ENCODE measurements at places on chromosomes 2 and 18. TPM values are rescaled to one million over a fixed set of nuclear protein-coding genes. Genes with fewer than 3 reads are reported as not detected.

The NEU2 gene
- not detected for total RNA-seq

- peaks cover 58% of the 10 kb centered on the region for H3K4me1 ChIP-seq
- no peak overlapping the region for H3K27ac ChIP-seq
- no peak overlapping the region for H3K4me3 ChIP-seq
- H3K36me3 ChIP-seq = peaks cover 12% of the 10 kb centered on the region
- peaks cover 3% of the 10 kb centered on the region for H3K27me3 ChIP-seq
- no peak for DNase-seq
These were observed 156.1 kb upstream of the ID2 start for GRCh38 chr2:8525582-8526402.

GRCh38 chr2:233089851-233090250 lies 29.7 kb downstream of the INPP5D start:
- H3K4me3 ChIP-seq = no peak overlapping the region
- H3K36me3 ChIP-seq = peaks cover 87% of the 10 kb centered on the region
- H3K27me3 ChIP-seq = no peaks in the 10 kb centered on the region
- no peak for DNase-seq

- H3K27ac ChIP-seq = no peak overlapping the region
- DNase-seq = no peak
These were observed 44.6 kb upstream of the LRP2 start for GRCh38 chr2:169406891-169407290.

DNA sequence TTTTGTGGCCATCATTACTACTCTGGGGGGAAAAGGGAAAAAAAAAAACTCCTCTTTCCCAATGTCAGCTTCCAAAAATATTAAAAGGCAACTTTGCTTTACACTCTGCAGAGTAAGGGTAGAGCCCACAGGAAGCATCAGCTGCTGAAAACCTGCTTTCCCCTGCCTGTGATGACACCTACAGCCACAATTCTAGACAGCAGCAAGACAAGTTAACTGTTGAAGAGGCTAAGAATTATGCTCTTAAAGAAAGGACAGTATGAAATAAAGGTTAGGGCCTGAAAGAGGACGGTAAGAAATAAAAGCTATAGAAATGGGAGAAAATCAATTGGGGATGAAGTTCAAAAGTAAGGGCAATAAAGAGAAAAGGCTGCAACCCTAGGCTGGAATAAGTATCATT lies 3.0 kb downstream of the PDE11A start:
- no peak overlapping the region for H3K27ac ChIP-seq
- H3K4me3 ChIP-seq = no peak overlapping the region
- H3K27me3 ChIP-seq = peaks cover 46% of the 10 kb centered on the region
- DNase-seq = no peak
- no peaks in the 10 kb centered on the region for H3K36me3 ChIP-seq

GRCh38 chr2:152127628-152128027 lies 28.8 kb upstream of the CACNB4 start:
- H3K4me3 ChIP-seq = no peak overlapping the region
- peaks cover 2% of the 10 kb centered on the region for H3K4me1 ChIP-seq
- peaks cover 26% of the 10 kb centered on the region for H3K36me3 ChIP-seq

Measured in activated CD4-positive, alpha-beta memory T cell treated with anti-CD3 and anti-CD28 coated beads, Interleukin-2, amount 10 ng/mL, durations not matched to agents 7 days and 5 days (primary cell).